ENCODE measurements at places on chromosomes 16 and 17. TPM values are rescaled to one million over a fixed set of nuclear protein-coding genes. Genes with fewer than 3 reads are reported as not detected.

ASGR1 gene
- 0.19 TPM for total RNA-seq

MYH13 gene
- not detected for total RNA-seq

ABCA8 gene
- total RNA-seq: 52.9 TPM

HSD11B2 gene
- 0.89 TPM for total RNA-seq

OR1F1 gene
- total RNA-seq: not detected

SMPD3 gene
- 0.13 TPM for total RNA-seq

CRHR1 gene
- not detected for total RNA-seq

DHRS11 gene
- total RNA-seq: 13.9 TPM

USB1 gene
- 32.1 TPM for total RNA-seq

HES7 gene
- 0.13 TPM for total RNA-seq

HOXB1 gene
- not detected for total RNA-seq

RND2 gene
- total RNA-seq: 0.65 TPM

USP10 gene
- total RNA-seq: 70.6 TPM

CHMP6 gene
- 13.6 TPM for total RNA-seq
